ENCODE measurements at places on chromosomes 11 and 22. TPM values are rescaled to one million over a fixed set of nuclear protein-coding genes. Genes with fewer than 3 reads are reported as not detected.
A peak's percentile ranks its signal among the peaks of the same experiment; 100 is the strongest.

NLRP10 gene
- total RNA-seq: not detected

POLA2 gene
- total RNA-seq: 16.1 TPM

PITPNM1 gene
- total RNA-seq: 56.0 TPM

FAM83F gene
- total RNA-seq: 8.0 TPM

OTOG gene
- total RNA-seq: 1.8 TPM

TENM4 gene
- total RNA-seq: 177 TPM

POU2F3 gene
- 0.55 TPM for total RNA-seq

SORL1 gene
- total RNA-seq: 28.0 TPM

- no peaks in the 10 kb centered on the region for H3K4me1 ChIP-seq
- no peak overlapping the region for H3K27ac ChIP-seq
- no peaks in the 10 kb centered on the region for H3K36me3 ChIP-seq
- H3K27me3 ChIP-seq: peaks cover 36% of the 10 kb centered on the region
- H3K4me3 ChIP-seq: no peak overlapping the region
- no peak for DNase-seq
Measured at GRCh38 chr22:18994701-18995326, 58.7 kb upstream of the PRODH start.

DNA sequence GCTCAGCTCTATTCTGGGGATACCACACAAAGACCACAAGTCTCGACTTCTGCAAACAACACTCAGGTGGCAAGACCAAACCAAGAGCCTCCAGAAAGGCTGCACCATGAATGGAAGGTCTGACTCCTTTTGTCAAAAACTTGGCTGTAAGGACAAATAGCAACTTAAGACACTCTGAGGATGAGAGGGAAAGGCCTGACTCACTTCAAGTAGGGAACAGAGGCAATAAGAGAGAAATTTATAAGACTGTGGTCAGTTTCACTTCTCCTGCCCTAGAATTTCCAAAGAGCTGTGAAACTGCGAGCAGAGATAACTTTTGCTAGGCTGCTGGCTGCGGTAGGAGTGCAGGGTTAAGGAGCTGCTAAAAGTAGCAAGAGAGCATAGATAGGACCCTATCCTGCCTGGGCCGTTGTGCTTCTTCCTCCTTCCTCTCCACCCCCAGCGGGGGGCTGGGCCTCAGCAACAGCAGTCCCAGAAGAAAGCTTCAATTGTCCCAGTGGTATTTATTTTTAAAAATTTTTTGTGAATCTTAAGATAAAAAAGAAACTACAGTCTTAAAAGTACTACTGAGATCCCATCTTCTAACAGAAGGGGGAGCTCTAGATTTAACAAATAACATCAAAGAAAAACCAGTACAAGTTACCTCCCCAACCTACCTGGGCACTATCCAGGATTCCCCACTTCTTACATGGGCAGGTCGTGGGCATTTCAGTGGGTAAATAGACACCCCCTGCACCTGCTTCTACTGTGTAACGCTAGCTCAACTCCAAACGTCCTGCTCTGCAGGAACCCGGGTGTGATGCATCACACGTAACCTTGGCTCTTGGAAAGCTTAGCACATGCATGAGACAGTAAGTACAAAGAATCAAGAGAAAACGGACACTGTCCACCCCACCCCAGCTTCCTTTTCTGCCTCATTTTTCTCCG lies 66.4 kb downstream of the SGSM3 start:
- H3K4me3 ChIP-seq: no peak overlapping the region
- no peaks in the 10 kb centered on the region for H3K27me3 ChIP-seq
- H3K36me3 ChIP-seq: peaks cover 18% of the 10 kb centered on the region
- DNase-seq: no peak
- peaks cover 10% of the 10 kb centered on the region for H3K4me1 ChIP-seq

GRCh38 chr11:110447343-110447742 lies 17.6 kb downstream of the FDX1 start:
- peaks cover 6% of the 10 kb centered on the region for H3K4me1 ChIP-seq
- peaks cover 31% of the 10 kb centered on the region for H3K36me3 ChIP-seq
- no peaks in the 10 kb centered on the region for H3K27me3 ChIP-seq
- DNase-seq: no peak

GRCh38 chr11:27184458-27185312 lies 144.1 kb downstream of the BBOX1 start:
- no peak for DNase-seq
- H3K27me3 ChIP-seq: peaks cover 1% of the 10 kb centered on the region
- H3K4me3 ChIP-seq: no peak overlapping the region
- H3K36me3 ChIP-seq: no peaks in the 10 kb centered on the region
- peaks cover 22% of the 10 kb centered on the region for H3K4me1 ChIP-seq

DNA sequence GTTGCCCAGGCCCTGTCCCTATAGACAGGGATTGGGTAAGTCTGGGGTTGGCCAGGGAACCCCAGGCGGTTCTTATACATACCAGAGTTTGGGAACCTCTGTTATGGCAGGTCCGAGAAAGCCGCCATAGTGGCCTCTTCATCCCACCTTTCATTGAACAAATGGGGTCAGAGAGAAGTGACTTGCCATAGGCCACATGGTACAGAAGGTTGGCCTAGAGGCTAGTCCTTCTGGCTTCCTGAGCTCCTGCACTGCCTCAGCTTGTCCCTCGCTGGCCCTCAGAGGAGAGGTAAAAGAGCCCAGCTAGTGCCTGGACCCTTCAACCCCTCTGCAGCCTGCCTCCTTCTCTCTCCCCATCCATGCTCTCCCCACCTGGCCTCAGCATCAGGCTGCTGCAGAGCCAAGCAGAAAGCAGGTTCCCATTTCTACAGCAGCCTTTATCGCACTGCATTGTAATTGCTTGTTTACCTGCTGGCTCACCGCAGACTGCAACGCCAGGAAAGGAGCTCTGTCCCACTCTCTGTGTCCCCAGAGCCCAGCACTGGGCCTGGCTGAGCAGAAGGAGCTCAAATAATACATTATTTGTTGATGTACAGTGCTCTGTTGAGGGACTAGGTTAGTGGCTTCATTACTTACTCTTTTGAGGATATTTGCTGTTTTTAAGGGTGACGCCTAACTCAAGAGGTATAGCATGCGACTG lies 103.6 kb downstream of the TRIM29 start:
- no peak overlapping the region for H3K4me3 ChIP-seq
- H3K27ac ChIP-seq: no peak overlapping the region
- peaks cover 6% of the 10 kb centered on the region for H3K36me3 ChIP-seq
- no peak for DNase-seq
- H3K4me1 ChIP-seq: peaks cover 28% of the 10 kb centered on the region
- no peaks in the 10 kb centered on the region for H3K27me3 ChIP-seq

DNA sequence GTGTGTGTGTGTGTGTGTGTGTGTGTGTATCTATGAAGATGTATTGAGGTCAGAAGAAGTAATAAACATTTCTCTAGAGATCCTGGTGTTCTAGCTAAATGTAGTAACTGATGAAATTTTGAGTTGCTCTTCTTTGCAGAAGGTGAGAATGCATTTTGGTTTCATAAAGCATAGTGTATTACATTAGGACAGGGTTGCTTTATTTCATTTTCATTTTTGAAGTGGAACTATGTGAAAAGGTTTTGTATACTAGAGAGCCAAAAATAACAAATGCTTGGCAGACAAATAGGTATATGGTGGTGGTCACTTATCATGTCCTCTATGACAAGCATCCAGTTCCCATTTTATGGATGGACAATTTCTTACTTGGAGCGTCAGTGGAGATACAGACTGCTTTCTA lies 99.0 kb downstream of the CASP12 start:
- no peaks in the 10 kb centered on the region for H3K27me3 ChIP-seq
- H3K4me1 ChIP-seq: peaks cover 8% of the 10 kb centered on the region
- H3K27ac ChIP-seq: no peak overlapping the region
- H3K4me3 ChIP-seq: no peak overlapping the region
- peaks cover 10% of the 10 kb centered on the region for H3K36me3 ChIP-seq

DNA sequence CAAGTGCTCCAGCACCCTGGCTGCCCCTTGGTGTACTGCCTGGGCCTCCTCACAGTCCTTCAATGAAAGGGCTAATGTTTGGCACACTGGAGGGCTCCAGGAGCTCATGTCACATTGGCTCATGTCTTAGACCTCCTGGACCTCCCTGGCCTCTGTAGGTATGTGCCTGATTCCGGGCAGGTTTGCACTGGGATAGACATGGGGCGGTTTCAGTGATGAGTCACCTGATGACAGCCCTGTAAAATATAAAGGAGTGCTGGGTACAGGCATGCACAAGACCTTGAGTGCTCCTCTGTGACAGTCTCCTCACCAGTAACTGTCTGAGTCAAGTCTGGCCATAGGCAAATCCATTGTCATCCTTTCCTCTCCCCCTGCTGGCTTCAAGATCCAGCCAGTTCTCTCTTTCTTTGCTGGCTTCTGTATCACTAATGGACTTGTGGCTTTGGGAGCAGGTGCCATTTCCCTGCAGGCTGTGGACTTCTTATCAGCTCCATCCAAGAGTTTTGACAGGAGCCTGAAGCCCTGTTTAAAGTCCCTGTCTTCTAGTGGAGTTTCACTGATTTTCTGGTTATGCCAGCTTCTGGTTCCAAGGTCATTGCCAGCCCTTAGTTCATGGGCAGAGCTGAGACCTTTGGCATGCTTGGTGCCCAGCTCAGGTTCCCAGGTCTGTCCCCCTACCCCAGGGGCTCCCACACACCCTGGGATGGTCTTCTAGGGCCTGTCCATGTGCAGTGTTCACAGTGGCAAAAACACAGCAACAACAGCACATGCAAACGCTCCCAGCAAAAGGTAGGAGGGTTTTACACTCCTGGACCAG lies 22.7 kb upstream of the P2RY2 start:
- H3K27ac ChIP-seq: peak overlapping the region; percentile 47
- no peaks in the 10 kb centered on the region for H3K36me3 ChIP-seq
- peaks cover 33% of the 10 kb centered on the region for H3K4me1 ChIP-seq

- peaks cover 98% of the 10 kb centered on the region for H3K27me3 ChIP-seq
- DNase-seq: no peak
- no peak overlapping the region for H3K4me3 ChIP-seq
- H3K36me3 ChIP-seq: no peaks in the 10 kb centered on the region
- H3K4me1 ChIP-seq: peaks cover 33% of the 10 kb centered on the region
Measured at GRCh38 chr11:31799435-31800397, 11.4 kb downstream of the PAX6 start.

DNA sequence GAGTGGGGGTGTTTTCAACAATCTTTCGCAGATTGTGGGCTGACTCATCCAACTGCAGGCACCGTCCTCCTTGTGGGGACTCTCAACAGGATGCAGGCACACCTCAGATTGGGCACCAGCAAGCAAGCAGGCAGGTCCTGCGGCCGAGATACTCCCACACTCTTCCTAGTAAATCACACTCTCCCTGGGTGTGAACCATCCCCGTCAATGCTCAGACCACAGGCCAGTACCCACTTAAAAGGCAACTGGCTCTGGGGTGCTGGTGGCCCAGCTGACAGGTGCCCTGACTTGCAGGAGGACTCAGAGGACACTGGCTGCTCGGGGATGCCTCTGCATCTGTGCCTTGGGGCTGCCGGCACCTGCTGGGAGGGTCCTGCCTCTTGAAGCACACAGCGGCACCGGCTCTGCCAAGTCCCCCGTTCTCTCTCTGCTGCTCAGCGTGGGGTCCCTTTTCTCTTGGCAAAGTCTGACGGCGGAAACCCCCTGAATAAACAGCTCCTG lies 282.5 kb downstream of the CTTN start:
- H3K27ac ChIP-seq: no peak overlapping the region
- H3K4me3 ChIP-seq: no peak overlapping the region
- no peaks in the 10 kb centered on the region for H3K27me3 ChIP-seq
- no peaks in the 10 kb centered on the region for H3K4me1 ChIP-seq

- H3K4me1 ChIP-seq: peaks cover 19% of the 10 kb centered on the region
- H3K4me3 ChIP-seq: peak overlapping the region; percentile 78
- peaks cover 11% of the 10 kb centered on the region for H3K36me3 ChIP-seq
- peak overlapping the region; percentile 88 for H3K27ac ChIP-seq
- H3K27me3 ChIP-seq: peaks cover 6% of the 10 kb centered on the region
Measured at GRCh38 chr22:21642584-21643448, 714 bp downstream of the SDF2L1 start.

DNA sequence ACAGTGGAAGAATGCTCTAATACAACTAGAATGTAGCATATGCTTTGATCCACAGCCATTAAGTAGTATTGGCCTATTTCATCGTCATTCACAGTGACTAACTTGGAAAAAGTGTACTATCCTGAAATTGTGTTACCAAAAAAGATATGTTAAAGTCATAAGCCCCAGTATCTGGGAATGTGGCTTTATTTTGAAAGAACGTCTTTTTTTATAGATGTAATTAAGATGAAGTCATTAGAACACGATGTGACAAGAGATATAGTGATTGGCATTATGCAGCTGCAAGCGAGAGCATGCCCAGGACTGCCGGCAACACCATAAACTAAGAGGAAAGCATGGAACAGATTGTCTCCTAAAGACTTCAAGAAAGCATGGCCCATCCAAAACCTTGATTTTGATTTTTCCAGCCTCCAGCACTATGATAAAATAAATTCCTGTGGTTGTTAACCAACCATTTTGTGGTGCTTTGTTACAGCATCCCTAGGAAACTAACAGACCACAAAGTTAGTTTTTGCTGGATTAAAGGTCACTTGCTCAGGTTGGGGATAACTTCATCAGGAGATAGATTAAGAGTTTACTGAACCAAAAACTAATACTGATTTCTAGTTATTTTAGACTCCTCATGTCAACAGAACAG lies 870.6 kb upstream of the LRRC4C start:
- no peaks in the 10 kb centered on the region for H3K27me3 ChIP-seq
- H3K36me3 ChIP-seq: no peaks in the 10 kb centered on the region
- no peak overlapping the region for H3K27ac ChIP-seq
- H3K4me3 ChIP-seq: no peak overlapping the region
- no peak for DNase-seq

All from mesothelial cell of epicardium (in vitro differentiated cells).